A549 treated with AZD2906 at 1 μM for 4 hours (cell line): ENCODE measurements at places on chromosomes 4 and X. TPM values are rescaled to one million over a fixed set of nuclear protein-coding genes. Genes with fewer than 3 reads are reported as not detected.

SCML2 gene
- total RNA-seq: 6.7 to 9.8 TPM (median 8.0 TPM) in 5 replicates

FRAS1 gene
- total RNA-seq: 2.0 to 2.9 TPM (median 2.5 TPM) in 5 replicates

EVC2 gene
- total RNA-seq: 1.7 to 1.9 TPM (median 1.8 TPM) in 5 replicates

SH2D1A gene
- not detected in 5 replicates for total RNA-seq

PUDP gene
- total RNA-seq: 22.8 to 30.5 TPM (median 23.7 TPM) in 5 replicates
